ENCODE measurements at places on chromosomes 5 and 9. TPM values are rescaled to one million over a fixed set of nuclear protein-coding genes. Genes with fewer than 3 reads are reported as not detected.

DNA sequence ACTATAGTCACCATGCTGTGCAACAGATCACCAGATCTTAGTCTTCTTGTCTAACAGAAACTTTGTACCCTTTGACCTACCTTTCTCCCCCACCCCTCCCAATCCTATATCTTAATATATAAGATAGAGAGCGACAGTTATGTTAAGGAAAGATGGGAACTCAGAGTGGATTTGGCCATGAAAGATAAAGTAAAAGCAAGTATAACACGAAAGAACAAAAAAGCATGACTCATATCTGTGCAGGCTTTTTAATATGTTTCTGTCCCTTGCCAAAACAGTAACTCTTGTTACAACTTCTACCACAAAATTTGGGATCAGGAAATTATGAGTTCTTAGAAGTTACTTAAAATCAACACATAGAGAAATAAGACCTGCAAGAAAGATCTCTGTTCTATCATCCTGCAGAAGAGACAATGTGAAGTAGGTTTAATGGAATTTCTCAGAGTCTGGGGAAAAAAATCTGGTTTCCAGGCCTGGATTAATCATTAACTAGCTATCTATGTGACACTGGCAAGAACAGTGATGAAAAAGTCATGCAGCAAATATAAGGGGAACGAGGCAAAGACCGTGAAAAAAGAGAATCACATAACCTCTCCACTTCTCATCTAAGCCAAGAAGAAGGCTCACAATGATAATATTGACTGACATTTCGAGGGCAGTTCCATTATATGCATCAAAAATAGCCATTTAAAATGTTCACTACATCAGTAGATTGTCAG, 18.6 kb downstream of the BAAT start:
- no peaks in the 10 kb centered on the region for H3K36me3 ChIP-seq
- no peak overlapping the region for H3K27ac ChIP-seq
- no peaks in the 10 kb centered on the region for H3K4me1 ChIP-seq
- peaks cover 12% of the 10 kb centered on the region for H3K27me3 ChIP-seq
- no peak for DNase-seq

TMEM215 gene
- total RNA-seq = not detected

TTC1 gene
- 69.7 TPM for total RNA-seq

GRCh38 chr9:19493174-19493811, 84.5 kb downstream of the ACER2 start:
- no peak overlapping the region for H3K4me3 ChIP-seq
- H3K27me3 ChIP-seq = peaks cover 15% of the 10 kb centered on the region
- H3K27ac ChIP-seq = no peak overlapping the region
- no peaks in the 10 kb centered on the region for H3K36me3 ChIP-seq

DNA sequence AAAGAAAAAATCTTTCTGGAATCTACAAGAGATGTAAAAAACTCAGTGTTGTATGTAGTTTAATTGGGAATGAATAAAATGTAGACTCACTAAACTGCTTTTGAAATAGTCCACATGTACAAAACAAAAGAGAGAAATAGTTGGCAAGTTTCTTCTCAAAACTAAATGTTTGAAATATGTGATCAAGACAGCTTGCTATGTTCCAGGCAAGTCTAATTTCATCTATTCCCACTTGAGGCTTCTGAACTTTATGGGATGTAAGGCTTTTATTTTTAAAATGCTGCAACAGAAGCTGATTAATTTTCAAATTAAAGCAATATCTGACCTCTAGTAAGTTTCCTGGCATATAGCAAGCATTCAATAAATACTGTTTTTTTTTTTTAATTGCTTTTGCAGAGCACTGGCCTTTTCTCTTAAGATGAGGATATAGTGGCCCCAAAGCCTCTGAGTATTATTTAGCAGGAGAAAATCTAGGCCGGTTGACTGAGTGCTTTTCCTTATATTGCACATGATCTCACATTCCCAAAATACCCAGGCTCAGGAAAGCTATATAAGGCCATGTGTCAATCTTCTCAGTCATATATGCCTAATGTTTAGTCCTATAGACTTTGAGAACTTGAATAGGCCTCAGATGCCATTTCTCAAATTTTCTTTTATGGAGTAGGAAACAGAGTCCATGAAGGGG, 183.2 kb downstream of the NTRK2 start:
- no peaks in the 10 kb centered on the region for H3K36me3 ChIP-seq
- H3K4me1 ChIP-seq = no peaks in the 10 kb centered on the region
- H3K27me3 ChIP-seq = peaks cover 14% of the 10 kb centered on the region
- H3K27ac ChIP-seq = no peak overlapping the region
- H3K4me3 ChIP-seq = no peak overlapping the region
- DNase-seq = no peak

All from activated naive CD8-positive, alpha-beta T cell treated with anti-CD3 and anti-CD28 coated beads for 36 hours (primary cell).